ENCODE measurements at places on chromosomes 3 and 15.

- DNase-seq, result no peak
Measured at GRCh38 chr3:37072892-37073291, 79.6 kb downstream of the MLH1 start.

GRCh38 chr3:196055683-196056270 lies 26.1 kb downstream of the TFRC start:
- DNase-seq, result peak; percentile 9

GRCh38 chr15:31399544-31400171 lies 73.0 kb downstream of the KLF13 start:
- no peak for DNase-seq

DNA sequence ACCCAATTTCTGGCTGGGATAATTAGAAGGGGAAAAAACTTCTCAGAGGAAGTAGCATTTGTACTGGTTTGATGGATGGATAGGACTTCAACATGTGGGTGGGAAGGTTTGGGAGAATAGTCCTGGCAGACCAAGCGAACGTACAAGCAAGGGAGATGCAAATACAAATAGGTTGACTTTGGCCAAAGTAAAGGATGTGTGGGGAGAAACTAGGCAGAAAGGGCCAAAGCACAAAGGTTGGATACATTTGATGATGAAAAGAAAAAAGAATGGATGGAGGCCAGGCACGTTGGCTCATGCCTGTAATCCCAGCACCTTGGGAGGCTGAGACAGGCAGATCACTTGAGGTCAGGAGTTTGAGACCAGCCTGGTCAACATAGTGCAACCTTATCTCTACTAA lies 63.4 kb downstream of the ERC2 start:
- DNase-seq, result no peak

DNA sequence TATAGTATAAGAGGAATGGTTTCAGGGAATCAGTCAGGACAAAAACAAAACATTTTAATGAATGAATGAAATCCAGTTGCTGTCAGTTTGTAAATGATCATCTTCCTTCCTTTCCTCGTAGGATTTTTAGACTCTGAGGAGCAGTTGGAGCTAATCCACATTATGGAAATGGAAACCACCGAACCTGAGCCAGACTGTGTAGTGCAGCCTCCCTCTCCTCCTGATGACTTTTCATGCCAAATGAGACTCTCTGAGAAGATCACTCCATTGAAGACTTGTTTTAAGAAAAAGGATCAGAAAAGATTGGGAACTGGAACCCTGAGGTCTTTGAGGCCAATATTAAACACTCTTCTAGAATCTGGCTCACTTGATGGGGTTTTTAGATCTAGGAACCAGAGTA lies 3.1 kb downstream of the TIPARP start:
- DNase-seq, result no peak

GRCh38 chr3:136490646-136491405 lies 240.7 kb downstream of the PCCB start:
- no peak for DNase-seq

DNA sequence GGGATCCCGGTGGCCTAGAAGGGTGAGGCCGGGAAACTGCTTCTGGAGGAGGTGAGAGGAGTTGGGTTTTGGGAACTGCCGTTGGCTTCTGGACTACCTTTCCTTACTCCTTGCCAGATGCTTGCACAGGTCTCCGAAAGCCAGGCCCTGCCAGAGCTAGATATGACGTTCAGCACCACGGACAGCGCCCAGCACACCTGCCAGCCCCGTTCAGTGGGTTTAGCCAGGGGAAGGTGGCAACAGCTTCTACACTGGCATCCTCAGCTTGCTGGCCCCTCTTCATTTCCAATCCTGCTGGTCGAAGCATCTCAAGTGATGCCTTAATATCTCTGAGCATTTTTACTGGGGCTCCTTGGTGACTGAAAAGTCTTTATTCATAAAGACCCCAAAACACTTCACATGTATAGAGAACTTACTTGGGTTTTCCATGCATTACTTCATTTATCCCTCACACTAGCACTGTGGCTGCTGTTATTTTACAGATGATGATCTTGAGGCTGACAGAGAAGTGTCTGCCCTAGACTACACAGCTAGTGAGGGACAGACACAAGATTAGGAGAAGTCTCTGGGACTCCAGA lies 21.9 kb downstream of the HCN4 start:
- DNase-seq, result peak; percentile 50

DNA sequence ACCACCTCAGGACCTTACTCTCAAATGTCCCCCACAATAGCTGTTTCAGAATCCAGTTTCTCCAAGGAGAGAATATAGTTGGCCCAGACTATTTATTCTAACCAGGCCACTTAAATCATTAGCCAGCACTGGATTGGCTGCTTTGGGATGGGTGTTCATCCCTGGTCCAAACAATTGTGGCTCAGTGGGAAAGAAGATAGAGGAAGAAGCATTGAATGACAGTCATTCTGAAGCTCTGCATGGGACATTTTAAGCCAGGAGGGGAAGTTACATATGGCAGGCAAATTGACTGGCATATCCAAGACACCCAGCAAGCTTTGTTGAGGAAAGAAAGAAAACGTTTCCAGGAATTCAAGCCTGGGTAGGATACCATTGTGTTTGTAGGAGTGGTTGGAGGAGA lies 5.6 kb upstream of the DCLK3 start:
- no peak for DNase-seq

- DNase-seq, result peak; percentile 24
Measured at GRCh38 chr15:78808550-78808949, 2.7 kb downstream of the ADAMTS7 start.

GRCh38 chr3:52402706-52403270 lies 42.1 kb downstream of the SEMA3G start:
- no peak for DNase-seq

- DNase-seq, result no peak
Measured at GRCh38 chr3:187831125-187832051, 86.1 kb upstream of the BCL6 start.

DNA sequence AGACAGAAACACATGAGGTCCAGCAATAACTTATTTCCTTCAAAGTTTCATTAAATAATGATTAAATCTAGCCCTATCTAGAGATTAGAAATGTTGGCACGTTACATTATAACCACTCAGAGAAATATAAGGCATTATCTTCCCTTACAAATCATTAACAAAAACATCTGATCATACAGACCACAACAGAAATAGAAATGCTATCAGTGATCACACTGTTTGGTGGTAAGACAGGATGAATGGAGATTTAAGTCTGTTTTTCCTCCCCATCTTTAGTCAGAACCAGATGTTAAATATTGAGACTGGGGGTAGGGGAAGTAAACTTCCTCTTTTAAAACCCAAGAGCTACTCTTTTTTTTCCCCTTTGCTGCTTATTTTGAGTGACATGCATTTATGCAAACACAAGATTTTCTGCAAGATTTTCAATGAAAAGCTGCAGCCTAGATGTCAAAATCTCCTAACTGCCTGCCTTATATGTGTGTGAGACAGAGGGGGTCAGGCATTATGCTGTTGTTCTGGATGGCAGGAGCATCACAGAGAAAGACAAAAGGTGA lies 70.4 kb downstream of the CBLB start:
- no peak for DNase-seq

GRCh38 chr15:83644439-83644838 lies 9.5 kb upstream of the ADAMTSL3 start:
- no peak for DNase-seq

DNA sequence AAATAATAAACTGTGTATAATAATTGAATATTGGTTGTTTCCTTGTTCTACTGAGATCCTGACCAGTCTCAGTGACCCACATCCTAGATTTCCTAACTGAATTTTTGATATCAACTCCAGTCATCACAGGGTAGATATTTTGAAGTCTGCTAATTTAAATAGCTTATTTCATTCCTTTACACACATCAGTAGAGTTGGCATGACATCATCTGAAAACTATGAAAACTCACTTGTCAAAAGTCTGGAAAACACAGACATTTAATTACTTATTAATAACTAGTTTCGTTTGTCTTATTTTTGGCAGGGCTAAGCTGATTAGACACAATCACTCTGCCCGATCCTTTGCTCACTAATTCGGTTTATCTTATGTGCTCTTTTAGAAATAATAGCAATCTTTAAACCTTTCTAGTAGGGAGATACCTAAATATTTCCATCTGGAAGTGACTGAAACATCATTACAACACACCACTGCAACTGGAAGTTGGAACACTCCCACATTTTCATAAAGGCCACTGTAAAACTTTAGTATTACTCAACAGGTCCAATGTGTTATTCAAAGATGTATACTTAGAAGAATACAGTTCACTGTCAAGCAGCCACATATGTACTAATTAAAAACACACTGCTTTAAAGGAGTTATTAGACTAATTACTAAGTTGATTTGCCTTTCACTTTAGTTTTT lies 198.4 kb upstream of the ZNF717 start:
- no peak for DNase-seq

- DNase-seq, result no peak
Measured at GRCh38 chr15:40495516-40495915, 24.7 kb downstream of the CHST14 start.

GRCh38 chr3:128196647-128197046 lies 43.4 kb downstream of the EEFSEC start:
- no peak for DNase-seq

DNA sequence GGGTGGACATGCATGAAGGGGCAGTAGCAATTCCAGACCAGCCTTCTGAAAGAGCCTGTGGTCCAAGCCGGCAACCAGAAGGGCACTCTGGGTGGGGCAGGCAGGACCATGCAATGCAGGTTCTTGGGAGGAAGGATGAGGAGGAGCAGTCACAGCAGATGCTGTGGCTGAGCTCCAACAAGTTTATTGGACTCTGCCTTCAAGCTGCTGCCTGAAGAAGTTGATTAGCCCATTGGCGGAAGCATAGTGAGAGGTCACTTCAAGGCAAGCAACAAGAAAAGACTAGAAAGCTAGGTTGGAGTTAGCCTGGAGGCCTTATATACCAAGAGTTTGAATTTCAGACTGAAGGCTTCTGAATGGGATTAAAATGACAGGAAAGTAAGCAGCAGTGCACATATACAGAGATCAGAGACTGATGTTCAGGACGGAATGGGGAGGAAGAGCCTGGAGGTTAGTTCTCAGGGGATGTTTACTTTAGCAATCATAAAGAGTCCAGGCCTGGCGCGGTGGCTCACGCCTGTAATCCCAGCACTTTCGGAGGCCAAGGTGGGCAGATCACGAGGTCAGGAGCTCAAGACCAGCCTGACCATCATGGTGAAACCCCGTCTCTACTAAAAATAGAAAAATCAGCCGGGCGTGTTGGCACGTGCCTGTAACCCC lies 39.9 kb downstream of the SFMBT1 start:
- DNase-seq, result no peak

DNA sequence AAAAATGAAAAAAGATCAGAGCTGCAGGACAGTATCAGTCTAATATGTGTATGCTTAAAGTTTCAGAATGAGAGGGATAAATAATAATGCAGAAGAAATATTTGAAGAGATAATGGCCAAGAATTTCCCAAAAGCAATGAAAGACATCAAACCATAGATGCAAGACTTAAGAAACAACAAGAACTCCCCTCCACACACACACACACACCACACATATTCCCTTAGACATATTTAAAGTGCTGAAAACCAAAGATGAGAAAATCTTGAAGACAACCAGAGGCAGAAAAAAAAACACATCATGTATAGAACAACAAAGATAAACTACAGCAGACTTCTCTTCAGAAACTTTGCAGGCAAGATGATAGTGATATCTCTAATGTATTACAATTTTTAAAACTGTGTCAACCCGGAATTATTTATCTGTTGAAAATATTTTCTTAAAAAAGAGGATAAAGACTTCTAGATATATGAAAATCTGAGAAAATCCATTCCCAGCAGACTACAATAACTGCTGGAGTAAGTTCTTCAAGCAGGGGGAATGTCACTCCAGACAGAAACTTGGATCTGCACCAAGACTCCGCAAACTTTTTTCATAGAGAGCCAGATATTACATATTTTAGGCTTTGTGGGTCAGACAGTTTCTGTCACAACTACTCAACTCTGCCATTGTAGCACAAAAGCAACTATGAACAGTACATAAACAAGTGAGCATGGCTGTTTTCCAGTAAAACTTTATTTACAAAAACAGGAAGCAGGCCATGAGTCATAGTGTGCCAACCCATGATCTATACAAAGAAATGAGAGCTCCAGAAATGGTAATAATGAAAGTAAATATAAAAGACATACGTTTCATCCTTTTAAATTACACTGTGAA lies 223.4 kb upstream of the CGNL1 start:
- no peak for DNase-seq

DNA sequence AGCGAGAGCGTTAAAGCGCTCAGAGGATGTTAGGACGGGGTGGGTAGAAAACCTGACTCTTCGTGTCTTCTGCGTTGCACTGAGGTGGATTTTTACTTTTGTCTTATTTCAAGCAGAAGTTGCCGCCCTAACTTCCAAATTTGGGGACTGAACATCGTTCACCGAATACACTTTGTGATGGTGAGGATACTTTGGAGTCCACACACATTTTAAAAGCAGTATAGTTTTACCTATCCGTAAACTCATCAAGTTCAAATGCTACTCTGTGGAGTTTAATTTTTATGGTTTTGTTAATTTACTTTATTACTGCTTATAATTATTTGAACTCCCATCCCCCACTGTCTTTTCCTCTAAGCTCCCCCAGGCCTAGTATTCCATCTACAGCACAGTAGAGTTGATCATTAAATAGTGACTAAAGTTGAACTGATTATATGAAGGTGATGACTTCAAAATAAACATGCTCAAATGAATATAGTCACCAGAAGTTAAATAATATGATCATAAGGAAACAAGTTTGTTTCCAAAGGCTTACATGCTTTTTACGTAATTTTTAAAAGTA lies 617 bp upstream of the EOGT start:
- no peak for DNase-seq

- DNase-seq, result no peak
Measured at GRCh38 chr15:38164061-38164460, 88.6 kb upstream of the SPRED1 start.

GRCh38 chr3:59998058-59998457 lies 948.2 kb upstream of the CFAP20DC start:
- DNase-seq, result no peak

- no peak for DNase-seq
Measured at GRCh38 chr15:73709686-73710085, 25.5 kb downstream of the CD276 start.

DNA sequence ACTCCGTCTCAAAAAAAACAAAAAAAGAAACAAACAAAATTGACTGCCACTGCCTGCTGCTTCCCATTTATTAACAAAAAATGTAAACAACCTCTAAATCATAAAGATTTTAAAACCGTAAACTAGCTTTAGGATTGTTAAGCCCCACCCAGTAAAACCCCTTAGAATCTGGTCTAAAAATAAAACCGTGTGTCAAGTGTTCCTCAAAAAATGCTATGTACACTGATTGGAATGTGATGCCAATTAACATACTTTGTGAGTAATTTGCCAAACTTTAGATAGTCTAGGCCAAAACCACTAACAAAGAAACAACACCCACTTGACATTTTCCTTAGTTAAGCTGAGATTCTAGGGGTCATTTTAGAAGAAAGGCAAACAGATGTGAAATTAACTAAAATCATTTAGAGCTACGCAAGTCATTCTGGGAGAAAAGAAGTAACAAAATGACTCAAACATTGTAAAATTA lies 5.3 kb downstream of the RAF1 start:
- no peak for DNase-seq

DNA sequence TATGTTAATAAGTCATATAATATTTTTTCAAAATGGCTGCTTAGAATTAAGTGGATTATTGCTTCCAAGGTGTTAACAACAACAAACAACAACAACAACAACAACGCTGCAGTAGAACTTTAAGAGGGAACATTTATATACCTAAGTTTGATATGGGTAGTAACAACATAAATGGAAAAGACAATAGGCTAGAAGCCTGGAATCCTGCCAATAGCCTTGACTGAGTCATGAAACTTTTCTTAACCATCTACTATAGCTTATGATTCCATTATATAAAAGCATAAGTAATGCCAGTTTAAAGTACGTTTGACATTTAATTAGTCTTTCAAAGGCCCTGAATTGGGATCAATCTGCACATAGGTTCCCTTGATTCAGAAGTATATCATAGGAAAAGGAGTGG lies 31.2 kb downstream of the SATB1 start:
- DNase-seq, result no peak
